ENCODE measurements at places on chromosomes 16 and 17. TPM values are rescaled to one million over a fixed set of nuclear protein-coding genes. Genes with fewer than 3 reads are reported as not detected.
A peak's percentile ranks its signal among the peaks of the same experiment; 100 is the strongest.

GRCh38 chr16:13390093-13390985, 488.9 kb downstream of the SHISA9 start:
- DNase-seq, result no peak

The TEKT5 gene
- polyA plus RNA-seq, result not detected

The FBXO47 gene
- not detected for polyA plus RNA-seq

- DNase-seq, result no peak
Measured at GRCh38 chr17:51685287-51685909, 425.1 kb downstream of the UTP18 start.

DNA sequence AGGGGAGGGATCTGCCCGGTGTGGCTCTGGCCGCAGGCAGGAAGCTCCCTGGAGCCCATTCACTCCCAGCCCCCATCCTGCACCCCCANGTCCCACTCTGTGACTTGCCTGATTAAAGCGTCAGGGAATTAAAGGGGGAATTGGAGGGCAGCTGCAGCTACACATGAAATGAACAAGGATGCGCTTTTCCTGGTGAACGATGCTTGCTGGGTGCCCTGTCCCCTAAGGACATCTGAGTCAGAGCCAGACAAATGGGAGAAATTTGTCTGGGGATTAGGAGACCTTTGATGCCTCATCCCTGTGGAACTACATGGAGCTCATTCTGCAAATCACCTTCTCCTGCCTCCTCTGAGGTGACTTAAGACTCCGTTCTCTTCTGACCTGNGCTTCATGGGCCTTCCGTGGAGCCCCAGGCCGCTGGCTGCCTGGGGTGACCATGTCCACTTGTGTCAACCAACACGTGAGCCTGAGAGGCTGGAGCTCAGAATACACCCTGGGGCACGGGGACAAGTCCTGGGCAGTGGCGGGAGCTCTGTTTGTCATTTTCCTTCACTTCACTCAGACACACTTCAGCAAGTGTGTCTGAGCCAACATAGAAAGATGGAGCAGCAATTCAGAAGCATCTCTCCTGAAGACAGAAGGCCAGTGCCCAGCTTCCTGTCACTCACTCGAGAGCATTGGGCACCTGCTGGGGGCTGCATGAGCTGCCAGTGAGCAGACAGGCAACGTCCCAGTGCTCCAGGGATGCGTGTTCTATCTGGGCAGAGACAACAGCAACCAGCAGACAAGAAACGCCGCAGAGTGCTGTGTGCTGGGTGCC, 54.1 kb downstream of the METRNL start:
- peak; percentile 49 for DNase-seq

GRCh38 chr16:58628845-58629732, 537 bp downstream of the CNOT1 start:
- DNase-seq, result peak; percentile 84

DNA sequence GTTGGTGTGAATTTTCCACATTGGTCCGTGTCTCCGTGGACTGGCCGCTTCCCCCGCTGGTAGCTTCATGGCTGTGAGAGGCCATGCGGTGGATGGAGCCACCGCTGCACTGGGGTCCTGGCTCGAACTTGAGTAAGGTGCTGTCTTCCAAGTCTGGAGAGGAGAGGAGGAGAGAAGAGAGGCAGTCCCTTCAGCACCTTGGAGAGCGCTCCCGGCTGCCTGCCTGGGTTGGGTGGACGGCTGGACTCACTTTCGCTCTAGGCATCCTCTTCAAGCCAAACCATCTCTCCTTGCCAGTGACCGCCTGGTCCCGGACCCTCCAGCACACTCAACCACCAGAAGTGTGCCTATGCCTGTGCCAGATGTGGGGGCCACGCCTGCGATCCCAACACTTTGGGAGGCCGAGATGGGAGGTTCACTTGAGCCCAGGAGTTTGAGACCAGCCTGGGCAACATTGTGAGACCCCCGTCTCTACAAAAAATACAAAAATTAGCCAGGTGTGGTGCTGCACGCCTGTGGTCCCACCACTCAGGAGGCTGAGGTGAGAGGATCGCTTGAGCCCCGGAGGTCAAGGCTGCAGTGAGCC, 6.2 kb downstream of the JPH3 start:
- DNase-seq, result peak; percentile 74

The XAF1 gene
- polyA plus RNA-seq, result 22.0 TPM

The GJC1 gene
- polyA plus RNA-seq, result 13.6 TPM

DNA sequence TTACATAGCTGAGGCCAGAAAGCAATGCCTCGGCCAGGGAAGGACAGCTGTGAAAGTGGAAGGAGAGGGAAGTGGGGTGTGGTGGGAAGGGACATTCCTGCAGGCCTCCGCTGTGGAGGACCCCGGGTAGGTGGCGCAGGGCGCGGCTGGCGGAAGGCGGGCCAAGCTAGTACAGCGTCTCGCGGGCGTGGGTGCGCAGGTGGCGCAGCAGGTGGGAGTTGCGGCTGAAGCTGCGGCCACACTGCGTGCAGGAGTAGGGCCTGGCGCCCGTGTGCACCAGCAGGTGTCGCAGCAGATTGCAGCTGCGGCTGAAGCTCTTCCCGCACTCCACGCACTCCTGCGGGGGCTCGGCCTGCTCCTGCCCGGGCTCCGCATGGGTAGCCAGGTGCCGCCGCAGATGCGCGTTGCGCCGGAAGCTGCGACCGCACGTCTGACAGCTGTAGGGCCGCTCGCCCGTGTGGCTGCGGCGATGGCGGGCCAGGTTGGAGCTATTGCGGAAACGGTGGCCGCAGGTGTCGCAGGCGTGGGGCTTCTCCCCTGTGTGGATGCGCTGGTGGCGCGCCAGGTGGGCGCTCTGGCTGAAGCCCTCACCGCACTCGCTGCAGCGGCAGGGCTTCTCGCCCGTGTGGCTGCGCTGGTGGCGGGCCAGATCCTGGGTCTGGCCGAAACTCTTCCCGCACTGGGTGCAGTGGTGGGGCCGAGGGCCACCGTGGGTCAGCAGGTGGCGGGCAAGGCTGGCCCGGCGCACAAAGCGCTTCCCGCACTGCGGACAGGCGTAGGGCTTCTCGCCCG, 10.0 kb downstream of the ZSCAN10 start:
- DNase-seq, result no peak

The SPHK1 gene
- 72.3 TPM for polyA plus RNA-seq

- no peak for DNase-seq
Measured at GRCh38 chr16:77539421-77540034, 104.7 kb upstream of the ADAMTS18 start.

DNA sequence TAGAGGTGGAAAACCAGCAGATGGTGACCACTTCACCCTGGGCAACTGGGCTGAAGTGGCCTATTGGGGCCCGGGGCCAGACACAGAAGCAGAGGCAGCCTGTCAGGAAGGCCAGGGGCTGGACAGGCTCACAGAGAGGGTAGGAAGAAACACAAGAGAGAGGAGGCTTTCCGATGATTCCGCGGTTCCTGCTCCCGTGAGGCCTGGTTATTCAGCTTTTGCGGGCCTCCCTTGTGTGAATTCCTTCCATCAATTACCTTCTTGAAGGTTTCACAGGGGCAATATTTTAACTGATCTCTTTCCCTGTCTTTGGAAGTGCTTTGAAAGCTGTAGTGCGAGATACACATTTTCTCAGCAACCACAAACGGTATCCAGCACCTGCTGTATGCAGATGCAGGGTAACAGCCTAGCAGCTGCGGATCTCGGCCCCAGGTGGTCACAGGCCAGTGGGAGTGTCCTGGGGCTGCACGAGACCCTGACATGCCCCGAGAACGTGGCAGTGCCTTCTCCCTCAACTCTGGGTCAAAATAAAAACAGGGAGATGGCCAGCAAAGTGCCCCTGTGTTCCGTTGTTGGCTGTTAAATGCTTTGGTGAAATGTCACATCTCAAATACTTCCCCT, 11.6 kb upstream of the CMIP start:
- no peak for DNase-seq

DNA sequence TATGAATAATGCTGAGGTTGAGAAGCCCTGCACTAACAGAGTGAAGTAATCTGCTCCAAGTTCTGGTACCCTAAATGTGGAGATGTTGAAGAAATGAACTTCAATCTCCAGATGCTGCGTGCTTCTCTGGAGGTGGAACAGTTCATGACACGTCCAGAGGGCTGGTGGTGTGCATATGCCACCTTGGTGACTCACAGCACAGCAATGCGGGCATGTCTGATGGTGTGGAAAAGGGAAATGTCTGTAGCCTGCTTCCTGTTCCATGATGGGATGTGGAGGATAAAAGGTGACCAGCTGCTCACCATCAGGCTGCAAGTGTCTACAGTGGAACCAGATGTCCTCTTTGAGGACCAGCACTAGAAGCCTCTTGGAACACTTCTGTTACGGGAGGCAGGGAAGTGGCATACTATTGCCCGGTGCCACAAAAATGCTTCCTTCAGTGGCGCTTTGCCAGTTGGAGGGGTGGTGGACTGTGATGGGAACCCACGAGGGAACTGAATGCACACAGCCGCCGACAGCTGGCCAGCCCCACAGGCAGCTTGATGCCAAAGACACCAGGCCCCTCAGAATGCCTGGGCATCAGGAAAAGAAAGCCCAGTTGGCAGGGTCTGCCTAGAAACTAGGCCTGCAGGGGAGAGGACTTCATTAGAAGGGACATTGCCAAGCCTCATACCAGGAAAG, 19.9 kb downstream of the SNX11 start:
- peak; percentile 54 for DNase-seq

The CCL3 gene
- not detected for polyA plus RNA-seq

DNA sequence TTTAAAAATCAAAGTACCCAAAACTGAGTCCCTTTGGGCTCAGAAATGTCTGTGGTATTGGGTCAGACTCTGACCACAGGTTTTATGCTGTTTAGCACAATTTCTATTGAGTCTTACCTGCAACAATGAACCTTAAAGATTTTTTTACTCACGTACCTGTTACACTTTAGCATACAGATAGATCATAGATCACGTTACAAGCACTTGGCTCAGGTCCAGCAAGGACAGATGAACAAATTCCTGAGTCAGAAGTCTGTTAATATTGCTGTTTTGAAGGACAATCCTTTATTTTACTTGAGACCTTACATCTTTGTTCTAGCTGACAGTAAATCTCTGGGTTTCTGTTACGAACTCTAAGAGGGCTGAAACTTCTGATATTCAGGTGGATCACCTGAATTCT, 12.8 kb downstream of the SLC7A6OS start:
- DNase-seq, result peak; percentile 43

Data from GM23248 (cell line).